ENCODE measurements at places on chromosomes 5 and 9. TPM values are rescaled to one million over a fixed set of nuclear protein-coding genes. Genes with fewer than 3 reads are reported as not detected.

DNA sequence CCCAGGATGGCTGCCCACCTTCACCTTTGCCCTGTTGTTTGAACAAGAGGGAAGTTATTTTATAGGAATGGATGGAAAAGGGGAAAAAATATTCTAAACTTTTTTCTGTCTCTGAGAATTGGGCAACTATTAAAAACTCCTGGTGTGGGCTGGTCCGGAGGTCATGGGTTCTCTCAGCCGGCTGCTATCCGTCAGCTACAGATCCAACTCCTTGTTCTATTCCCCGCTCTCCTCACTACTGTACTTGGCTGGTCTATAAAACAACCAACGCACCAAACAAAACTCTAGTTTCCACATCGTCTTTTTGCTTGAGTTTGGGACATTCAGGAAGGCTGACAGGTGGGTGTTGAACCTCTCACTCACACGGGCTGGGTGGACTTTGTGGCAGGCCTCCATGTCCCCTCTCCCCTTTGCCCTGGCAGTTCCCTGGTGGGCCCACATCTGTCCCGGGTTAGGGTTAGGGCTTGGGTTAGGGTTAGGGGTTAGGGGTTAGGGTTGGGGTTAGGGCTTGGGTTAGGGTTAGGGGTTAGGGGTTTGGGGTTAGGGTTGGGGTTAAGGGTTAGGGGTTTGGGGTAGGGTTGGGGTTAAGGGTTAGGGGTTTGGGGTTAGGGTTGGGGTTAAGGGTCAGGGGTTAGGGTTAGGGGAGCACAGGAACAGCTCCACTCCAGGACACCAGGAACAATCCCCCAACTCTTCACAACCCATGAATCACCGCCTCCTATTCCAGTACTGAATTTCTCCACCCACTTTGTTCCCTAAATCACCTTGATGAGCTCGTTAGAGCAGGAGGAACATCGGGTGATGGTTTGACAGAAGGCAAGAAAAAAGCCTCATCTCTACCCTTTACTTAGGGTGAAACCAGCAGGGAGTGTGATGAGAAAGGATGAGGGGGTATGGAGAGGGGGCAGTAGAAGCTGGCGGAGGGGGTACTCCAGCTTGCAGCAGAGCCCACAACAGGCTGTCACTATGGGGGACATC lies 302.1 kb upstream of the IRX4 start:
- no peak for DNase-seq

DNA sequence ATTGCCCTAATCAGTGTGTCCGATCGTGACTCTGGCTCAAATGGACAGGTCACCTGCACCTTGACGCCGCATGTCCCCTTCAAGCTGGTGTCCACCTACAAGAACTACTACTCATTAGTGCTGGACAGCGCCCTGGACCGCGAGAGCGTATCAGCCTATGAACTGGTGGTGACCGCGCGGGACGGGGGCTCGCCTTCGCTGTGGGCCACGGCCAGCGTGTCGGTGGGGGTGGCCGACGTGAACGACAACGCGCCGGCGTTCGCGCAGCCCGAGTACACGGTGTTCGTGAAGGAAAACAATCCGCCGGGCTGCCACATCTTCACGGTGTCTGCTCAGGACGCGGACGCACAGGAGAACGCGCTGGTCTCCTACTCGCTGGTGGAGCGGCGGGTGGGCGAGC lies 1.4 kb downstream of the PCDHA13 start:
- no peak for DNase-seq

- DNase-seq: peak; percentile 5
Observed at GRCh38 chr9:132943651-132944293, 644 bp downstream of the TSC1 start.

DNA sequence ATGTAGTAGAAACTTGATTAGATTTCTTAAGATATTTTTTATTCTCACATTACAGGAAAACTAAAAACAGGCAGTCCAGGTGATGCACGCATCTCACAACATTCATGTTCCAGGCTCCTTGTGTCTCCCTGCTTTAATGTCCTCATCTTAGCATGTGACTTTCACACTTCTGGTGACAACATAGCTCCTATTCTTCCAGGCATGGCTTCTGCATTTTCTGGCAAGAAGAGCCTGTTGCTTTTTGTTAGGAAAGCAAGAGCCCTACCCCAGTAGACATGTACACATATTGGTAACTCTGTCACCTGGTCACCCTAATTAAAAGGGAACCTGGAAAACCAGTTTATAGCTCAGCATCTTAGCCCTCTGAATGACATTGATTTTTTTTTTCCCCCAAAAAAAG lies 92.5 kb downstream of the PPIC start:
- no peak for DNase-seq

DNA sequence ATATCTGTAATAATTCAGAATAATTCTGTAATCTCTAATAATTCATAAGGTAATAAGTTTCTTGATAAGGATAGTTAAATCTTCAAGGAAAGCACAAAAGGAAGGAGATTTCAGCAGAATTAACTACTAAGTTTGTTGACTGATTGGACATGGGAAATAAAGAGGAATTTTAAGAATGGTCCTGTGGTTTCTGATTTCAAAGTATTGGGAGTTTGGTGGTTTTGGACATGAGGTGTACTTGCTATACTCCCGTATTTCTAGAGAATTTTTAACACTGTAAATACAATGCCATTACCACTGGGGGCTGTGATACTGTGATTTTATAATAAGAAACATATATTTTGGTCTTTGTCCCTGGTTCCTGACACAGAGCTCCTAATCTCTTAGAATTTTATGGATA lies 123.9 kb downstream of the UNC13B start:
- DNase-seq: peak; percentile 18

- DNase-seq: no peak
Observed at GRCh38 chr9:81530310-81530810, 159.0 kb downstream of the TLE1 start.

DNA sequence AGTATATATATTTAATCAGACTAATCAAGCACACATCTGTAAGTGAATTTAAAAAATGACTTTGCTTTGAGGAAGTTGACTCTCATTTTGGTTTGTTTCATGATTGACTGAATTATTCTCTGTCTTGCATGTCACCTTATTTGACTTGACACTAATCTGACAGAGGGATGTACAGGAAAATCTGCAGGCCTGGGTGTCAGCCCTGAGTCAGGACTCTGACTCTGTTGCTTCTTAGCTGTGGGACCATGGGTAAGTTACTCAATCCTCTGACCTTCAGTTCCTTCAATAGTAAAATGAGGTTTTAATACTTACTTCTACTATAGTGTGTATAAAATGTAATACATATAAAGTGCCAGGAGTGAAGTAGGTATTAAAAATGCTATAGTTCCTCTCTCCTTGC lies 415.9 kb downstream of the ARHGEF28 start:
- DNase-seq: no peak

GRCh38 chr9:73553295-73553694 lies 401.6 kb downstream of the ANXA1 start:
- no peak for DNase-seq

GRCh38 chr9:78097541-78097940 lies 65.9 kb upstream of the GNAQ start:
- no peak for DNase-seq

SOX30 gene
- not detected for total RNA-seq

Measured in fibroblast of the aortic adventitia (primary cell).